Ovary (tissue), 10 donors: ENCODE measurements at places on chromosomes 13 and 19.

- no peaks in the 10 kb centered on the region for H3K36me3 ChIP-seq
- H3K27me3 ChIP-seq, result no peaks in the 10 kb centered on the region
- no peak overlapping the region for H3K4me3 ChIP-seq
- DNase-seq, result no peak
- H3K4me1 ChIP-seq, result peaks cover 29% of the 10 kb centered on the region
Measured at GRCh38 chr13:97267418-97268059, 45.4 kb downstream of the MBNL2 start.

DNA sequence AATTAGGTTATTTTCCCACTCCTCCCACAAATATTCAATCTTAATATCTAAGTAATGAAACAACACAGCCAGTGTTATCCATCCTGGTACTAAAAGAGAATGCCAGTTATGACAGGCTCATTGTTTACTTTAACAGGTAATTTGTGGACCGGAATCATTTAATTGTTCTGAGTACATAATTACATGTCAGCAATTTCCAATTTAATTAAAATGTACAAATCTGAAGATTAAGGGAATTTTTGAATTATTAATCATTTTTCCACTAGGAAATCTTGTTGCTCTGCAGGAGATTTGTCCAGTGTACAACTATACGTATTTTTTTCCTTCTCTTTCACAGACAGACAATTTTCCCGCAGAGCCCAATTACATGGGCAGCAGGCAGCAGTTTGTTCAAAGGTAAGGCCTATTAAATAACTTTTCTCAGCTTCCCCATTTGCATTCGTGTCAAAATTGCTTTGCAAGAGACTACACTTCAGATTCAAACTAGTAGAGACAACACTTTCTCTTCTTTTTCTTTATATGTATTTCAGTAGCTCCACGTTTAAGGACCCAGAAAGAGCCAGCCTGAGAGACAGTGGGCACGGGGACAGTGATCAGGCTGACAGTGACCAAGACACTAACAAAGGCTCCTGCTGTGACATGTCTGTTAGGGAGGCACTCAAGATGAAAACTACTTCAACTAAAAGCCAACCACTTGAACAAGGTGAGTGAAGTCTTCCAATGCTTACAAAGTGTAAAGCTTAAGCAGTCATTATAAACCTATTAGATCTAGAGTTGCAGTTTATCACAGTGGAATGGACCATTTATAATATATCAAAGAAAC, 34.8 kb downstream of the PCDH17 start:
- H3K4me3 ChIP-seq, result no peak overlapping the region
- no peaks in the 10 kb centered on the region for H3K36me3 ChIP-seq
- H3K27me3 ChIP-seq, result no peaks in the 10 kb centered on the region
- DNase-seq, result no peak

DNA sequence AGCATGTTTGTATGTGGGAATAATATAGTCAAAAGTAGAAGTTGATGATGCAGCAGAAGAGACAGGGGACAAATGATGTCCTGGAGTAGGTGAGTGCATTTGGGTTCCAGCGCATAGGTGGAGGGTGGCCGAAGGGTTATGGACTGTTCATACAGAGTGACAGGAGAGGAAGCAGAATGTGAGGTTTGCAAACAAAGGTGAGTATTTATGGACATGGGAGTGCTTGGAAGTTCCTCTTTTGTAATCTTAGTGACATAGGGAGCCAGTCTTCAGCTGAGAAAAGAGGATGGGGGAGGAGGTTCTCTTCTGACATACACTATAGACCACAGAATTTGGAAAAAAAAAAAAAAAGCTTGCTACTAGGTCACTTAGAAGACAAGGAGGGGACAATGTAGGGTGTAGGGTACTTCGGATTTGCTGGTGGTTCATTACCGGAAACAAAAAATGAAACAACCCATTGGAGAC, 331.6 kb downstream of the DLEU7 start:
- H3K27ac ChIP-seq, result no peak overlapping the region
- no peaks in the 10 kb centered on the region for H3K36me3 ChIP-seq
- peaks cover 5% of the 10 kb centered on the region for H3K4me1 ChIP-seq
- H3K4me3 ChIP-seq, result no peak overlapping the region

DNA sequence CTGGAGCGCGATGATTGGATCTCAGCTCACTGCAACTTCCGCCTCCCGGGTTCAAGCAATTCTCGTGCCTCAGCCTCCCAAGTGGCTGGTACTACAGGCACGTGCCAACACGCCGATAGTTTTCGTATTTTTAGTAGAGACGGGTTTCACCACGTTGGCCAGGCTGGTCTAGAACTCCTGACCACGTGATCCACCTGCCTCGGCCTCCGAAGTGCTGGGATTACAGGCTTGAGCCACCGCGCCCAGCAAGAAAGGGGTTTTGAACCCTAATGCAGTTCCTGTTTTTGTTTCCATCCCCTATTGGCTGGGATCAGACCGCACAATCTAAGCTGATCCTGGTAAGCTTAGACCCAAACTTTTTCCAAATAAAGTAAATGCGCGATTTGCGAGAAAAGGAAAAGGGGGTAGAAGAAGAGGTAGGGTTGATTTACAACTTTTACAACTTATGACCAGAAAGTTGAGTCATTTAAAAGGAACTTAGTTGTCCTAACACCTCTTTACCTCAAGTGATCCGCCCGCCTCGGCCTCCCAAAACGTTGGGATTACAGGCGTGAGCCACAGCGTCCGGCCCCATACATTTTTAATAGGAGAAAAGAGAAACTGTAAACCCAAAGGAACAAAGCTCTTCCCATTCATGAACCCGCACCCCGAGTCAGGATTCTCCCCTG, 764 bp downstream of the ZNF626 start:
- H3K27me3 ChIP-seq, result no peaks in the 10 kb centered on the region
- DNase-seq, result peak; percentile 15
- no peaks in the 10 kb centered on the region for H3K36me3 ChIP-seq
- H3K27ac ChIP-seq, result no peak overlapping the region

DNA sequence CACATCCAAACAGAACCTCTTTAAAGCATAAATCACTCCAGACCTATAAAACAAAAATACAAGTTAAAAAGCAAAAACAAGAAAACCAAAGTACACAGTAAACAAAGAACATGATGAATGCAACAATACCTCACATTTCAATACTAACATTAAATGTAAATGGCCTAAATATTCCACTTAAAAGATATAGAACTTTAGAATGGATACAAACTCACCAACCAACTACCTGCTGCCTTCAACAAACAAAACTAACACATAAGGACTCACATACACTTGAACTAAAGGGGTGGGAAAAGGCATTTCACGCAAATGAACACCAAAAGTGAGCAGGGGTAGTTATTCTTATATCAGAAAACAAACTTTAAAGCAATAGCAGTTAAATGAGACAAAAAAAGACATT, 44.9 kb upstream of the PABPC3 start:
- no peak for DNase-seq
- no peak overlapping the region for H3K4me3 ChIP-seq
- peaks cover 3% of the 10 kb centered on the region for H3K4me1 ChIP-seq
- H3K27ac ChIP-seq, result no peak overlapping the region
- no peaks in the 10 kb centered on the region for H3K27me3 ChIP-seq
